CMK (cell line): ENCODE measurements at places on chromosomes 11 and 22.

DNA sequence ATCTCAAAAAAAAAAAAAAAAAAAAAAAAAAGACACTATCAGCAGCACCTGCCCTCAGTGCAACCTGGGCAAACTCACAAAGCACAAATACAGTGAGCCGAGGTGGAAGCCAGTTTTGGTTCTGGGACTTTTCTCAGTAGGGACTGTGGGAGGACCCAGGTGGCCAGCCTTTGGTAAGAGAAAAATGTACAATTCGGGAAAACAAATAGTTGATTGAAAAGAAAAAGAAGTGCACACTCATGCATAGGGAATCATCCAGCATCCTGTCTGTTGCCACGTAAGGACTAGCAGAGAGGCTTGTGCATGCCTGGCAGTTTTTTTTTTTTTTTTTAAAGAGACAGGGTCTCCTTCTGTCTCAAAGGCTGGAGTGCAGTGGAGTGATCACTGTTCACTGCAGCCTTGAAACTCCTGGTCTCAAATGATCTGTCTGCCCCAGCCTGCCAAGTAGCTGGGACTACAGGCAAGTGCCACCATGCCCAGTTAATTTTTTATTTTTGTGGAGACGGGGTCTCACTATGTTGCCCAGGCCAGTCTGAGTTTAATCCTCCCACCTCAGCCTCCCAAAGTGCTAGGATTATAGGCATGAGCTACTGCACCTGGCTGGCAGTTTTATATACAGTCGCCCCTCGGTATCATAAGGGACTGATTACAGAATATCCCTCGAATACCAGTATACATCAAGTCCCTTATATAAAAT, 36.7 kb downstream of the TPST2 start:
- no peak for DNase-seq

- DNase-seq, result peak; percentile 54
Observed at GRCh38 chr11:34464591-34465051, 25.9 kb downstream of the CAT start.

DNA sequence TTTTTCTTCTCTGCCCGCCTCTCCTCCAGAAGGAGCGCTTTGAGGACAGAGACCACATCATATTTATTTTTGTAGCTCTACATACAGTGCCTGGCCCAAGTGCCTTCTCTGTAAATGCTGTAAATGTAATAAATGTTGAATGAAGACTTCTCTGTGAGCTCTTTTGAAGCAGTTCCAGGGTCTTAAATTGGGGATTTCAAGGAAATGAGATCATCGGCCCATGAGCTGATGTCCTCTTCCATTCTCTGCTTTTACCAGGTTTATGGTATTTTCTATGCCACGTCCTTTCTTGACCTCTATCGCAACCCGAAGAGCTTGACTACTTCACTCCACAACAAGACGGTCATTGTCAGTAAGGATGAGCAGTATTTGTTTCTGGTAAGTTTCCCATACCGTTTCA, 165.7 kb upstream of the SORL1-AS1 start:
- DNase-seq, result no peak

DNA sequence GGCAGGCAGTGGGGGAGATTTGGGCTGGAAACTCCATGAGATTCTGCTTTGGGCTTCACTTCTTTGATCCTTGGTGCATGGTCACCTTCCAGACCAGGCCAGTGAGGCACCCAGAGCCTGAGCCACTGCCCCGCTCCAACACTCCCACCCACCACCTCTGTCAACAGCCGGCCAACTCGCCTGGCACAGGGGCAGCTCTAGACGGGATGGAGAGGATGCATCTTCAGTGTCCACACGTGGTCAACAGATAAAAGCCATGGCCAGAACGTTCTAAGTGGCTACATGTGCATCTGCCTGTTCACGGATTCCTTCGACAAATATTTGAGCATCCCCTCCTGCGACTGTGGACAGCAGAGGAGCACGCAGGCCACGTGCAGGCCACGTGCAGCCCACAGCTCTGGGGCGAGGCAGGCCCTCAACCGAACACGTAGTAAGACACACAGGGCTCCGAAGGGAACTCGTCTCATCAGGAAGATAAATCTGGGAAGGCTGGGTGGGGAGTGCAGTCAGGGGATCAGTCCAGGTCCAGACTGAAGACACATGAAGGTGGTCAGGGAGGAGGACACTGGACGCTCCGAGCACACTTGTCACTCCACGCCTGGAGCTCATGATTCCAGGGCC, 1.2 kb downstream of the LRRC56 start:
- DNase-seq, result no peak
